Activated CD8-positive, alpha-beta T cell treated with anti-CD3 and anti-CD28 coated beads, Interleukin-2, amount 10 ng/mL, durations not matched to agents 7 days and 5 days (primary cell): ENCODE measurements at places on chromosomes 16 and 17.

GRCh38 chr17:45353043-45353442, 36.2 kb upstream of the MAP3K14 start:
- peaks cover 26% of the 10 kb centered on the region for H3K27me3 ChIP-seq
- H3K4me3 ChIP-seq: no peak overlapping the region
- DNase-seq: peak; percentile 37
- H3K27ac ChIP-seq: no peak overlapping the region
- H3K36me3 ChIP-seq: peaks cover 4% of the 10 kb centered on the region

DNA sequence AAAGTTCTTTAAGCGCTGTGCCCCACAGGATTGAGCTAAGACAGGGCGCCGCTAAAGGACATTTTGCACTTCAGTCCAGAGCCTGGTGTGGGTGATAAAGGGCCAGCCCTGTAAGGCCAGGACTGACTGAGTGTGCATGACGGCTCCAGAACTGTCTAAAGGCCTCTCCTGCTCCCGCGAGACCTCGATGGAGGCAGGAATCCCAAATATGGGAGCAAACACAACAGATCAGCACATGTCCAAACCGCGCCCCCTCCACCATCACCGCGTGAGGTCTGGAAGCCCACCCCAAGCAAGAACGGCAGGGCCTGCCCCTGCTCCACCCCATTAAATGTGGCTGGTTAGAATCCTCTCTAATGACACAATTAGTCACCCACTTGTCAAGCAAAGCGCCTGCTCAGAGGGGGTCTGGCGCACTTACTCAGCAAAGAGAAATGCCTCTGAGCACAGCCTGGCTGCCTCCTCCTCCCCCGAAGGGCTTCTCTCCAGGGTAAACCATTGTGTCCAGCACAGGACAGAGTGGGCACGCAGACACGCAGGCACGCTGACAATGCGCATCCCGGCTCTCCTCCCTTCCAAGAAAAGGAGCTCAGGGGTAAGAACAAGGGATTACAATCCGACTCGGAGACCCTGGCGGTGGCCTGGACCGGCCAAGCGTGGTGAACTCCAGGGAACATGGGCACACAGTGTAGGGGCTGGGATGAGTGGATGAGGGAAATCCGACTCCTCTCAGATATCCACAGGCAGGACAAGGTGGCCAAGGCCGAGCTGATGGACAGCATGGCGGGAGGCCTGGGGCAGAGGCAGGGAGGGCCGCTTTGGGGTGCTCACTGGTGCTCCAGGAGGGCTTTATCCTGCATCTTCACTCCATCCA, 1.5 kb downstream of the MXRA7 start:
- peak overlapping the region; percentile 64 for H3K4me3 ChIP-seq
- H3K27ac ChIP-seq: no peak overlapping the region
- H3K4me1 ChIP-seq: peaks cover 33% of the 10 kb centered on the region
- H3K27me3 ChIP-seq: peaks cover 5% of the 10 kb centered on the region

- H3K27me3 ChIP-seq: peaks cover 2% of the 10 kb centered on the region
- DNase-seq: no peak
- H3K27ac ChIP-seq: no peak overlapping the region
- H3K4me1 ChIP-seq: no peaks in the 10 kb centered on the region
- H3K4me3 ChIP-seq: no peak overlapping the region
Measured at GRCh38 chr17:28509789-28510188, 3.6 kb downstream of the FOXN1 start.

GRCh38 chr17:2190014-2190413, 113.6 kb downstream of the SMG6 start:
- no peak for DNase-seq
- no peak overlapping the region for H3K4me3 ChIP-seq
- H3K36me3 ChIP-seq: peaks cover 66% of the 10 kb centered on the region

GRCh38 chr17:29369831-29370735, 20.1 kb upstream of the TAOK1 start:
- no peaks in the 10 kb centered on the region for H3K4me1 ChIP-seq
- H3K4me3 ChIP-seq: no peak overlapping the region
- H3K27ac ChIP-seq: no peak overlapping the region
- peak; percentile 60 for DNase-seq

DNA sequence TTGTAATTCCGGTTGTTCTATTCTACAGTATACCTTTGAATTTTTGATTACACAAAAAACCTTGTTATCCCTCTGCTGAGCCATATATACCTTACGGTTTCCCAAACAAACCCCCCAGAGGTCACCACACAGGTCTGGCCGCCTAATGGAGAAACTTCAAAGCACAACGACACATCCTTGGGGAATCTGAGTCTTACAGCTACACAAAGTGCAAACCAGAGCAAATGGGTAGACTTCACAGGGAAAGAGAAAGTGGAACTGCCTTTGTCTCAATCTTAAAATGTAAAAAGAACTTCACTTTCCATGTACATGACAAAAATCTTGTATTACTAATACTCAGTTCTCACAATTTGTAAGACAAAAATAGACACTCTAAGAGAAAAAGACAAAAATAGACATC, 2.7 kb downstream of the FBXO31 start:
- H3K27me3 ChIP-seq: peaks cover 2% of the 10 kb centered on the region
- peak overlapping the region; percentile 82 for H3K27ac ChIP-seq
- H3K36me3 ChIP-seq: peaks cover 16% of the 10 kb centered on the region
- no peak for DNase-seq
- H3K4me1 ChIP-seq: peaks cover 37% of the 10 kb centered on the region

GRCh38 chr17:72444517-72445054, 323.8 kb downstream of the SOX9 start:
- H3K36me3 ChIP-seq: no peaks in the 10 kb centered on the region
- no peaks in the 10 kb centered on the region for H3K4me1 ChIP-seq
- H3K27ac ChIP-seq: no peak overlapping the region
- DNase-seq: no peak
- no peaks in the 10 kb centered on the region for H3K27me3 ChIP-seq
